Esophagus squamous epithelium (tissue), 5 donors: ENCODE measurements at places on chromosomes 5 and 9.

DNA sequence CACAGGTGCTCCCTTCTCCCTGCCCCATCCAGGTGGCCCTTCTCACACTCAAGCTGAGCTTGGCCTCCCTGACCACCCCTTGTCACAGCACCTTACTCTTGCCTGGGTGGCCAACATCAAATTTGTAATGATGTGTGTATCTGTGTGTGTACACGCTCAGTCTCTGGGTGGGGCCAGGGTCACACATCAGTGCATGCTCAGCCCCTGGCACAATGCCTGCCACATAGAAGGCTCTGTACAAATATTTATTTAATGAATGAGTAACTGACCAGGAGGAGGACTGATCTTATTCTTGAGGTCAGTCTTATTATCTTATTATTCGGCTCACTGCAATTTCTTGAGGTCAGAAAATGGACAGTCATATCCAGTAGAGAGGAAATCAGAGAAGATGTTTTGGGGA is 41.3 kb upstream of the HAND1 start:
- DNase-seq, result no peak

DNA sequence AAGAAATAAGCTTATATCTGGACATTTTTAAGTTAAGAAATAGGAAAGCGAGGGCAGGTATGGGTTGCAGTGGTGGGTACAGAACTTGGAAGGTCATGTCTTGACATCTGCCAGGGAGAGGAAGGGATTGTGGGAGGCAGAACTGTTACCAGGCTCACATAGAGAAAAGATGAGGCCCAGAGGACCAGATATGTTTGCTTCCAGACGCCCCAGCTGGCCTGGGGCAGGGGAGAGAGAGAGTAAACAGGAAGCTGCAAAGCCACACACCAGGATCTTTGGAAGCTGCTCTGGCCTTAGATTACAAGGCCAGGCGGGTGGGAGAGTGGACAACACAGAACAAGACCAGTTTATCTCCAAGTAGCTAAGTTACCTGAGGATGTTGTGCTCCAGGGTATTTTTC is 71.2 kb downstream of the MARCHF11 start:
- DNase-seq, result no peak

GRCh38 chr5:58211441-58211840 is 248.4 kb downstream of the PLK2 start:
- no peak for DNase-seq

DNA sequence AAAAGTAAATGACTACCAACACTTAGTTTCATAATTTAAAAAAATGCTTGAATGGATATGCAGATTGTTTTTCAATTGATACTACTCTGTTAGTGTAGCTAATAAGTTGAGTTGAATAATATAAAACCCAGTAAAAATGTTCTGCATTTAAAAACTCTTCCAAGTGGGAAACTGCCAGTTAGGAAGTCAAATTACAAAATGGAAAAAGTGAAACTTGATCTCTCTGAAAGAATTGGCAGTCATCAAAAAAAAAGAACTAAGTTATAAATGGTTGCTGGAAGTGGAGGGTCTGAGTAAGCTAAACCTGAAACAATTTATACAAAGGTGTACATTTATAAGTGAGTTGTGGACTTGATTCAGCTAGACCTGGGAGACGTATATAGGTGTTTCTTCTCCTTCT is 52.4 kb downstream of the VCAN start:
- DNase-seq, result no peak

- no peak for DNase-seq
Observed at GRCh38 chr5:33224285-33224961, 216.3 kb upstream of the TARS1 start.

DNA sequence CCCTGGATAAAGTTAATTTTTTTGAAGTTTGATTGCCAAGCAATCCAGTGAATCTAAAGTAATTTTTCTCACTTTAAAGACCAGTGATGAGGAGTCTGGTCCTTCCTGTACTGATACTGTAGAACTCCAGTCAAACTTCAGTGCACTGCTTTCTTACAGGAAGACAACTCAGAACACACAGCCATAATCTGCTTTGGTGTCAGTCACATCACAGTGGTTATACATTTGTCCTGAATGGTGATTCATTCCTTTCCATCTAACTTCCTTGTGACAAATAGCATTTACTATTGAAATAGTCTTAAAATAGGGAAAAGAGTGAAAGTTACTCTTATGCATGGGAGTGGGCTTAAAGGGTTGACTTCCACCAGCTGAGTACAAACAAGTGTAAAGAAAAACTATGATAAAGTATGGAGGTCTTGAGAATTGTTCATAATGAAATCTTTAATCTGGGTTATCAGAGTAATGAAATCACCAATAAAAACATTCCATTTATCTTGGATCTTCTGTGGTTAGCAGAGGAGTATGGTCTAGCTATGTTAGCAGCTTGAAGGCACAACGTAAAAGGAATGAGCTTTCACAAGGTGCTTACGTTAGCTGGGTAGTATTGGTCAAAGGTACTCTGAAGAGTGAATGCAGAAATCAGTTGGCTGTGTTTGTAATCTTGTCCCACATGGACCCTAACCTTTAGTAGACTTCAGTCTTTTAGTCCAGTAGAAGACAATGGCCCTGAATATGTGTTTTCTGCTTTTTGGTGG is 41.5 kb downstream of the DCP2 start:
- DNase-seq, result no peak

DNA sequence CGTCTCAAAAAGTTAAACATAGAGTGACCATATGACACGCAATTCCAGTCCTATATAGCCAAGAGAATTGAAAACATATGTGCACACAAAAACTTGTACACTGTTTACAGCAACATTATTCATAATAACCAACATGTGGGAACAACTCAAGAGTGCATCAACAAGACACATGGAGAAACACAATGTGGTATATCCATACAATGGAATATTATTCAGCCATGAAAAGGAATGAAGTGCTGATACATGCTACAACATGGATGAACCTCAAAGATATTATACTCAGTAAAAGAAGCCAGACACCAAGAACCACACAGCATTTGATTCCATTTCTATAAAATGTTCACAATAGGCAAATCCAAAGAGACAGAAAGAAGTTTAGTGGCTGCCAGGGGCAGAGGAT is 317.0 kb downstream of the NSG2 start:
- no peak for DNase-seq

GRCh38 chr5:142881076-142881783 is 111.1 kb downstream of the ARHGAP26 start:
- DNase-seq, result no peak
